ENCODE measurements at places on chromosomes 16 and 17. TPM values are rescaled to one million over a fixed set of nuclear protein-coding genes. Genes with fewer than 3 reads are reported as not detected.

Gene TBC1D3C
- total RNA-seq, result not detected

Gene FA2H
- not detected for total RNA-seq

Gene IL17C
- 0.20 TPM for total RNA-seq

Gene SMIM36
- total RNA-seq, result not detected

Gene BCL6B
- 0.40 TPM for total RNA-seq

Gene CMTM2
- 0.97 TPM for total RNA-seq

Gene MTMR4
- 48.9 TPM for total RNA-seq
